NCI-H526 (cell line): ENCODE measurements at places on chromosomes 2 and 18.
A peak's percentile ranks its signal among the peaks of the same experiment; 100 is the strongest.

GRCh38 chr2:240604291-240604938, 17.9 kb downstream of the CAPN10 start:
- no peak for DNase-seq

- DNase-seq: no peak
Observed at GRCh38 chr18:49731860-49732311, 81.4 kb downstream of the ACAA2 start.

GRCh38 chr2:239381709-239382134, 19.1 kb downstream of the HDAC4 start:
- DNase-seq: peak; percentile 47

DNA sequence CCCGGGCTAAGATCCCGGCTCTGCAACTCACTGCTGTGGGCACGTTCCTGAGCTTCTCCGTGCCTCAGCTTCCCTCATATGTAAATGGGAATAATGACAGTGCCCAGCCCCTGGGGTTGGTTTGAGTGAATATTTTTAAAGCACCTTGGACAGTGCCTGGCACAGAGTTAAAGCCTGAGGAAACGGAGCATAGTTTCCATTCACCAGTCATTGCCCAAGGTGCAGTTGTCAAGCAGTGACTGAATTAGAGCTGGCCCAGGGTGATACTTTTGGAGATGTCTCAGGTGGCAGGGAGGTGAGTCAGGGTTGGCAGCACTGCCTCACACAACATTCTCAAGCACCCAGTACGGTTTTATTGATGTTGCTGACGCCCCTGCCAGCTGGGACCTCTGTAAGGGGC, 12.2 kb downstream of the TMEM177 start:
- DNase-seq: no peak

DNA sequence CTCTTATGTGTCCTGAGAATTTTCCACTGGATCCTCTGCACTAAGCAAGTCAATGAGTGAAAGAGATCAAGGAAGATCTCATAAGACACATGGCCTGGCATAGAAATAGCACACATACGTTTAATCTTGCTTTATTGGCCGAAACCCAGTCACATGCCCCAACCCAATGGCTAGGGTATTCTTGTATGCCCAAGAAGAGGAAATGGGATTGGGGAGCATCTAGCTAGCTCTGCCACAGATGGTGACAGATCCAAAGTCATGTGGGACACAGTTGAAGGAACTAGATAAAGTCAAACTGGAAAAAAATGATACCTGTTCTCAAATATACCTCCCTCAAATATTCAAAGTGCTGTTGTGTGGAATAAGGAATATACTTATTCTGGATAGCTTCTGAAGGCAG, 74.7 kb downstream of the CD28 start:
- DNase-seq: no peak

DNA sequence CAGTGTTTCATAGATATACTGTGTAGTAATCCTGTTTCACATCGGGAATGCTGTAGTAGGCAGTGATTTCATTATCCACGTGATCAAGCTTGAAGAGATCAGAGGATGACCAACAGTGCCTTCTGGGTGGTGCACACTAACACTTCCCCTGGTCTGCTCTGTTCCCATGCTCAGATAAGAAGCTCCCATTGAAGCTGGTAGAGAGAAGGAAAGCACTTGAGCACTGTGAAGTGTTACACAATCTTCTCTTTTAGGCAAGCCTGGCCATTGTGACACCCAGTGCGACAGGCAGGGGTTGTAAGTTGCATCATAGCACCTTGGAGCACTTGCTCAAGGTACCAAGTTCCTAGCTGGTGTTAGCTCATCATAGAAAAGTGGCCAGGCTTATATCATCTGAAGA, 30.6 kb upstream of the GPD2 start:
- DNase-seq: no peak

GRCh38 chr2:165897074-165897473, 56.5 kb downstream of the TTC21B start:
- no peak for DNase-seq

GRCh38 chr2:241880311-241881073, 11.0 kb downstream of the RTP5 start:
- no peak for DNase-seq

- DNase-seq: no peak
Observed at GRCh38 chr2:236731767-236732580, 162.3 kb downstream of the ACKR3 start.

- no peak for DNase-seq
Observed at GRCh38 chr2:136149011-136149410, 31.1 kb upstream of the CXCR4 start.

- no peak for DNase-seq
Observed at GRCh38 chr2:11072550-11072949, 82.7 kb upstream of the SLC66A3 start.

DNA sequence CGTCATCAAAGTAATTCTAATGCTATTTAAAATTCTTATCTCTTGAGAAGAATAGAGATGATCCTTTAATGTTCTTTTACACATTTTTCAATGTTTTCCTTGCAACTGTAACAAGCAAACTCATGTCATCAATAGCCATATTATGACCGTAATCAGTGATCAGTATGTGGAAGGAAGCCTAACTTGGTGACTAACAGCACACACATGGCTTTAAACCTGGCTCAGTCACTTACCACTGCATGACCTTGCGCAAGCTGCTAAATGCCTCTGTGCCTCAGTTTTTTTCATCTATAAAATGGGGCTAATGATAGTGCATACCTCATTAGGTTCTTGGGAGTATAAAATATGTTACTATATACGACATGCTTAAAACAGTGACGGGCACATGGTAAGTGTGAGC, 149.7 kb downstream of the BCL2 start:
- no peak for DNase-seq

- no peak for DNase-seq
Observed at GRCh38 chr2:30789670-30790210, 17.5 kb downstream of the CAPN13 start.

- no peak for DNase-seq
Observed at GRCh38 chr2:127014630-127015029, 92.3 kb downstream of the BIN1 start.

DNA sequence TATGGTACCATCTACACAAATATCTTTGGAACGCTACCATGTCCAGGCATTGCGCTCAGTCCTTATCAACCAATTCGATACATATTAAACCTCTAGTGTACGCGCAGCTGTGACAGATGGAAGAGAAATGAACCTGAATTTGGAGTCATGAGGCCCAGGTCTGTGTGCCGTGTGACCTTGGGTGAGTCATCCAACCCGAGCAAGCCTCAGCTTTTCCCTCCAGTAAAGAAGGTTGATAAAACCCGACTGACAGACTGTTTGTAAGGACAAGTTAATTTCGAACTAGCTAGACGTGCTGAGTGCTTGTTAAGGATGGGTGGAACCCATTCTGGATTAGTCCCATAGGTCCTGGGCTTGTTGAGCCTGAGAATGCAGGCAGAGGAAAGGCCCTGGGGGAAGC, 28.2 kb downstream of the GREB1 start:
- DNase-seq: no peak

- DNase-seq: no peak
Observed at GRCh38 chr18:39622431-39622830, 2056.8 kb upstream of the CELF4 start.

GRCh38 chr2:74548285-74548899, 5.3 kb downstream of the LOXL3 start:
- peak; percentile 68 for DNase-seq

GRCh38 chr2:74238879-74239278, 40.5 kb downstream of the MTHFD2 start:
- DNase-seq: no peak

DNA sequence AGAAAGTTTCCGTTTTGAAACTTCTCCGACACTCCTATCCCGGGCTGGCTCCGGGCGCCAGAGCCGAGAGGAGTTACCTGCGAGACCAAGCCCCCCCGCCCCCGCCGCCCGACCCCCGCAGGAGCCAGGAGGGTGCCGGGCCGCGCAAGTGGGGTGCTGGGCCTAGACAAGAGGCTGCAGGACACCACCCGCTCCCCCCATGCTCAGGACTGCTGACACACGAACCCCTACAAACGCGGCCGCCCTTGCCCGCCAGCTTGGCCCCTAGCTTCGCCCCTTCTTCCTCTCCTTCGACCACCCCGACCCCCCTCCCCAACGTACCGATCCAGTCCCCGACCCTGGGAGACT, 497 bp downstream of the PLA2R1 start:
- DNase-seq: no peak

DNA sequence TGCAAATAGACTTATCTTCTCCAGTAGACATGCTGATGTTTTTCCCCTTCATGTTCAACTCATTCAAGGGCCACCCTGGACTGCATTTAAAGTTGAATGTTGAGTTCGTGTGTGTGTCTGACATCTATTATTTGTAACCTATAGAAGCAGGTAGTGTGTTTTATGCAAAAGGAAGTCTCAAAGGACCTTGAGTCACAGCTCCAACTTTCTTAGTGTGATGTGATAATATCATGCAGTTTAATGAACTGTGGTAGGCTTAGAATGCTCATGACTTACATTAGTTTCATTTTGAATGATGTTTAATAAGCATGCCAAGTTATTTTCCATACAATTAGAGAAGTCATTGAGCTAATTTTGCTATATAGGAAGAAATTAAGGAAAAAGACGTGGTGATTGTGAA, 67.9 kb downstream of the CERS6 start:
- no peak for DNase-seq

DNA sequence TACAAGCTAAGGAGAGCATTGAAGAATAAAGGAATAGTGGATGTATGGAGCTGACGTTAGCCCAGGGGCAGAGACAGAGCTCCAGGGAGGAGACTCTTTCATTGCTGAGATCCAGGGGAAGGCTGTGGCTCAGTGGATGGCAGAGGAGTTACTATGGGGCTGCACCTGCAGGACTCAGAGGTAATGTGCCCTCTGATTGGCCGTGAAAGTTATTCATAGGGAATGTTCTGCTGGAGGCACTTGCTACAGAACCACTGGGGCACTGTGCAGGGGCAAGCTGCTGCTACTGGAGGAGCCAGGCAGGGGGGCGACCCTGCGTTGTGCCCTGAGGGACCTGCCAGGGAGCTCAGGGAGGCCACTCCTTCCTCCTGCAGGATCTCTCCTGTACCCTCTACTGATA, 199.2 kb downstream of the PTPRM start:
- peak; percentile 51 for DNase-seq

DNA sequence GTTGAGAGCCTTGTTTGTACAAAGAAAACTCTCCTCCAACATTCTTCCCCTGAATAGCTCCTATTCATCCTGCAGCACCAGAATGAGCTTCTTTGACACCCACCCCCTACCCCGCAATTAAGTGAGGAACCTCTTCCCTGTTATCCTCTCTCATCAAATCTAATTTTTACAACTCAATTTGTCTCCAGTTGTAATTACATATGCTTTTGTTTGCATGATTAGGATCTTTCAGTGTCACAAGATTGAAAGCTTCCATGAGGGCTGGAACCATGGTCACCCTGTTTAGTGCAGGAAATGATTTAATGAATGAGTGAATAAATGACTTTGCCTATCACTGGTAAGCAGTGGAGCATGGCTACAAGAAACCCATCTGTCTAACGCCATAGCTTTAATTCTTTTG, 334.6 kb upstream of the KLHL29 start:
- DNase-seq: no peak

DNA sequence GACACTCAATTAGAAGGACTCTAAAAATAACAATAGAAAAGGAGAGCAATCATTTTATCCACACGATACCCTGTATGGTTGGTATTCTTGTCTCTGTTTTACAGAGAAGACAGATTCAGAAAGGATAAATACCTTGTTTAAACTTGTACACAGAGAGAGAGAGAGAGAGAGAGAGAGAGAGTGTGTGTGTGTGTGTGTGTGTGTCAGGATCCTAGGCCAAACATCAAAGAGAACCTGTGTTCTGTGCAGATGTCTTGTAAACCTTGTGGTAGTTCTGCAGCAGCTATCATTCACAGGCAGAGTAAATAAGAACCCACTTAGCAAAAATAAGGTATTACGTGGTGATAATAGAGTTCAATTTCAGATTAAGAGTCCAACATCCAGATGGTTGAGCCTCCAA, 4.3 kb upstream of the CRIM1 start:
- no peak for DNase-seq

DNA sequence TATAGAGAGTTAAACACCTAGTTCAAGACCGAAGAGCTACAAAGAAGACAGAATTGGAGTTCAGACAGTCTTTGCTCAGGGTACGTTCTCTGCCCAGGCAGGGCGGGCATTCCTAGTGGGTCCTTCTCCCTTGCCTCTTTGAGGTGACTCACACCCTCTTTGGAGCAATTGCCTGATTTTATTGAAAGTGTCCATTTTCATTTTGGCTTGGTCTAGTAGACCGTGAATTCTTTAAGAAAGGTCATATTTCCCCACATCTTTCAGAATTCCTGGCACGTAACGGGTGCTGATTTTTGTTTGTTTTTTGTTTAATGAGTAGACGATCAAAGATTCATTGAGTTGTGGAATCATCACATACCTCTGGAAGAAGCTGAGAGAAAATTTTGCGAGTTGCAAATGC, 871.5 kb downstream of the RNF144A start:
- DNase-seq: no peak

DNA sequence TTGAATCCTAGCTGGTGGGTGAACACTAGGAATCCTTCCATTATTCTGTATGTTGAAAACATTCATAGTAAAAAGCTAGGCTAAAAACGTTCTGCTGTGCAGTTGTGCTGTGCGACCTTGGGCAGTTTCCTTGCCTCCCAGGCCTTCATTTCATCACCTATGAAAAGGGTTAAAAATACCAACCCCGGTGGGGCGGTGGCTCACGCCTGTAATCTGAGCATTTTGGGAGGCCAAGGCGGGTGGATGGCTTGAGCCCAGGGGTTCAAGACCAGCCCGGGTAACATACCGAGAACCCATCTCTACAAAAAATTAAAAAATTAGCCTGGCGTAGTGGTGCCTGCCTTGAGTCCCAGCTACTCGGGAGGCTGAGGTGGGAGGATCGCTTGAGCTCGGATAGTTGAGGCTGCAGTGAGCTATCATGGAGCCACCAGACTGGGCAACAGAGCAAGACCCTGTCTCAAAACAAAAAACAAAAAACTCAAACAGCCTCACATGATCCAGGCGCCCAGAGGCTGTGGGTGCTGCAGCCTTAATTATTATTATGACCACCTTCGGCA, 2.9 kb upstream of the RRM2 start:
- no peak for DNase-seq

GRCh38 chr2:15241929-15242328, 319.2 kb downstream of the NBAS start:
- DNase-seq: peak; percentile 100

DNA sequence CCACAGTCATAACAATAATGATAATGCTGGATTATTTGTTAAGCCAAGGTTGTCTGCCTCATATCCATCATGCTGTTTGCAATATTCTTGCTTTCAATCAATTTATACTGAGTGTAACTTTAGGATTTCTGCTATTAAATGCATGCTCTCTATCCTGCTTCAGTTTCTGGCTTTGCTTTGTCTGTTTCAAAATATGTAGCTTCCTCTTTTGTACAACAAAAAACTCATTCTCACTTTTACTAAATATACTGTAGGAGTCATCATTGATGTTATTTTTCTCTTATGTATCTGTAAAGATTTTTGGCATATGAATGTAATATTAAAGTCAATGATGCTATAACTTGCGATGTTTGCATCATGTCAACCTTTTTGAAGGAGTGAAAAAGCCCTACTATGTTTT, 149.3 kb downstream of the GPD2 start:
- DNase-seq: no peak

GRCh38 chr2:61694312-61695274, 156.4 kb upstream of the XPO1 start:
- peak; percentile 92 for DNase-seq

GRCh38 chr18:63322206-63322605, 2.6 kb upstream of the BCL2 start:
- DNase-seq: no peak

- no peak for DNase-seq
Observed at GRCh38 chr2:147204102-147204501, 640.7 kb upstream of the ACVR2A start.
